GOT3 (cell line): ENCODE measurements at places on chromosomes 4 and X.

GRCh38 chr4:40506066-40506465, 123.6 kb downstream of the RBM47 start:
- DNase-seq = no peak

DNA sequence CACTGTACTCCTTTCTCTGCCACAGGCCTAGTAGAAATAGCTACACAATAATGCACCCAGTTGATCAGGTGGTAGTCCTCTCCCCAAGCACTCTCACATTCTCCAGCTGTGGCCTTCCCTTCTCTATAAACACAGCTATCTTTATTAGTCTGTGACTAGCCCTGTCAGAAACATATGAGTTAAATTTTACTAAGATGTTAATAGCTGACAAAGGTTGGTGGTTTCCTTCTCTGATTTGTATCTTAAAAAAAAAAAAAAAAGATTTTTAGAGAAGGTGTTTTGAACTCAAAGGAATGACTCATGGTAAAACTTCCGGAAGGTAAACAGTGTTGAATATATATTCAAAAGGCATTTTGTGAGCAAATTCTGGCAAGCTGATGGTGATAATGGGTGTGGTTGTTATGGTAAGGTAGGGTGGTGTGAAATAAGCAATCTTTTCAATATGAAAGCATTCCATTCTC, 327.4 kb downstream of the PPP3CA start:
- no peak for DNase-seq

DNA sequence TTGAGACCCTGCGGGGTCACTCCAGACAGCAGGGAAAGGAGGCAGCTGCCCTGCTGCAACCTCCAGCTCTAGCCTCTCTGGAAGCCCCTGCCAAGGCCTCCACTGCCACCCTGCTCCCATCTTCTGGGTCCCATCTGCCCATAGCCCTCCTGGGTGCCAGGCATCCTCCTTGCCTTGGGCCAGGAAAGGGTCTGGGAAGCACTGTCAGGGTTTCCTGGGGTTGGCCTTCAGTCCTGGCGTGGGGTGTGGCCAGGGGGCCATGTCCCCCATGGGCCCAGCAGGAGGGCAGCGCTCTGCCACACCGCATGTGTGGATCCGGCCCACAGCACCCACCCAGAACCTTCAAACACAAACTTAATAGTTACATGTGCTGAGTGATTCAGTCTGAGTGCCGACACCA, 3.4 kb upstream of the CPLX1 start:
- DNase-seq = no peak

GRCh38 chr4:39597695-39598381, 40.8 kb downstream of the SMIM14 start:
- no peak for DNase-seq

- no peak for DNase-seq
Observed at GRCh38 chr4:152831416-152831815, 51.7 kb downstream of the ARFIP1 start.

DNA sequence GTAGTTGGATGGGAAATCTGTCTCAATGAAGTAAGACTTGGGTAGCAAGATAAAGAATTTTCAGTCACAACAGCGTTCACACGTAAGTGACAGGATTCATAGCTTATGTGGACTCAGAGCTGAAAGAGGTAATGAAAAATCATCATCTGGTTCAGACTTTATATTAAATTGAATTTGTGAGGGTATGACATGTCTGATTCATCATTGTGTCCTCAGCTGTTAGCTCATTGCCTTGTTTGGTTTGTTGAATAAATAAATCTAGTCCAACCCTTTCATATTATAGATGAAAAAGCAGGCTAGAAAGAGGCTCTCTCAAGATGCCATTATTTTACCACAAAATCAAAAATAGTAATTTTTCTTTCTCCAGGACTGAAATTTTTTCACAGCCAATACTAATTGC, 2.7 kb upstream of the CYSLTR1 start:
- DNase-seq = no peak

DNA sequence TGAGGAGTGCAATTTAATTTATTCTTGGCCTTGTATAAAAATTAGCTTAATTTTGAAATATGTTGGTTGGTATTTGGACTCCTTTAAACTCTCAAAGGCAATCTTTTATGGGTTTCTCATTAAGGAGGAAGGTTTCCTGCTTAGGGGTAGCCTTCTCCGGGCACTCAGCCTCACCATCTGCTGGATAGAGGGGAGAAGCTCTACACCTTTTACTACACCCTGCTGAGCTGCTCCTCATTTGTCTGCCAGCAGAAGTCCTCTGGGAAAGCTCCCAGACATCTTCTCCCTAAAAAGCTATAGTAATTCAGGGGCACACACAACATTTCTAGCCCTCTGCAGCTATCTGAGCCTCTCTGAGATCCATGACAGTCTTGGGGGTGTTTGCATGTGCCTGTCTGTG, 179.1 kb downstream of the SOWAHB start:
- DNase-seq = no peak

GRCh38 chr4:42570221-42570620, 86.7 kb downstream of the ATP8A1 start:
- DNase-seq = no peak

DNA sequence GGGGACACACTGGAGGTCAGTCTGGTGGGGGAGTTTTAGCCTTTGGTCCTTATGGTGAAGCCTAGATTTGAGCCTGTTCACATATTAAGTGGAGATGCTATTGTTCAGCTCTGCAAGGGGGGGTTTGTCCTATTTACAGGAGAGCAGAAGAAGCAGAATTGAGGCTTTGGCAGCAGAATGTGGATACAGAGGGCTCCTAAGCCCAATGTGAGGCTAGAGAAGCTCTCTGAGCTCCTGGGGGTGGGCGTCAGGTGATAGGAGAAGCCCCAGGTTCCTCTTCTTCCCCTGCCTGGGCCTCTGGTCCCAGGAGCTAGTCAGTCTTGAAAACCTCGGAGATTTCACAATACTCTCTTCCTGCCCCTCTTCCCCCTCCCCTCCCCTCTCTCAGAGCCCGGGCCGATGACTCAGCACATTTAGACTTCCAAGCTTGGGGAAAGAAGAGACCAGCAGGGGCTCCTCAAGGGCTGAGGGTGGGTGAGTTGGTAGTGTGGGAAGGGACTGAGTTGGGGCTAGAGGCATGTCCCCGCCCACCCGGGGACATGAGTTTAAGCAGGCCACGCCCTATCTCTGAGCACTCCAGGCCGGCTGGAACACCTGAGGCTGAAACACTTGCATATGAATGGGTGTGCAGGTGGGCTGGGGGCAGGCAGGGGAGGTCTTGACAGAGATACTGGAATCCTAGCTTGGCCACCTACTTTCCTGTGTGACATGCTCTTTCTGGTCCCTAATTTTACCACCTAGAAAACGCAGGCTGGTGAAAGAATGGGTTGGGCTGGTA, 3.4 kb downstream of the TFE3 start:
- DNase-seq = peak; percentile 25

GRCh38 chr4:100261346-100261745, 71.1 kb upstream of the DDIT4L start:
- no peak for DNase-seq

- DNase-seq = no peak
Observed at GRCh38 chrX:118666521-118666920, 60.9 kb upstream of the IL13RA1 start.

DNA sequence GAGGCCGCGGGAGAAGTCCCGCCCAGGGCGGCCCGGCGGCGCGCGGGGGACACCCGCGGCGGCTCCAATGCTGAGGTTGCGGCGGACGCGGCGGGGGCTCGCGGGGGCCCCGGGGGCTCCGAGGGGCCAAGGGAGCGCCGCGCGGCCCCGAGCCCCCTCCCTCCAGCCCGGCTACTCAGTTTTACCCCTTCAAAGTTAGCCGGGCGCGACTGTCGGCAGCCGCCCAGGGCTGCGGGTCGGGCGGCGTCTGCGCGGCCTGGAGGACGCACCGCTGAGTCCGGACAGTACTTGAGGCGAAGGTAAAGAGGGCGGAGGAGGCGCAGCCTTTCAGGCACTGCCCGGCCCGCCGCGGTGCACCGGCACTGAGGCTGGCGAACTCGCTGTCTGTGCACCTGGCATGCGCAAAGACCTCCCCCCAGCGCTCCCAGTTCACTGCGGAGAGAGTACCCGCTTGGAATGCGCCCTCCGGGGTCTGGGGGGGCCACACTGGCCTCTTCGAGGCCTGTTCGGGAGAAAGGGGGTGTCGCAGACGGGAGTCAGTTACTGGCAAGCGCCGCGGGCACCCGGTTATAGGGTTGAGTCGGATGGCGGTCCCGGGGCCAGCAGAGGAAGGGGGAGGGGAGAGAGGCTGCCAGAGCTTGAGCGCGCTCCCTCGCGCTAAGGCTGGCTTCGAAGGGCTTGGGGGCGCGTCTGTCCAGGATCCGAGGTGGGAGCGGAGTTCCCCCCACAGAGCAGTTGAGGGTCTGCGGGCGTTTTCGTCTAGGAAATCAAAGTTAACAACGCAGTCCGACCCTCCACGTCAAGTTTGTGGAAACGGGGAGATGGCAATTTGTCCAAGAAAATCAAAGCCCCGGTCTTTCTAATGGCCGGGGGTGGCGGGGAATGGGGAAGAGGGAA, 1.1 kb downstream of the PCDH19 start:
- no peak for DNase-seq

DNA sequence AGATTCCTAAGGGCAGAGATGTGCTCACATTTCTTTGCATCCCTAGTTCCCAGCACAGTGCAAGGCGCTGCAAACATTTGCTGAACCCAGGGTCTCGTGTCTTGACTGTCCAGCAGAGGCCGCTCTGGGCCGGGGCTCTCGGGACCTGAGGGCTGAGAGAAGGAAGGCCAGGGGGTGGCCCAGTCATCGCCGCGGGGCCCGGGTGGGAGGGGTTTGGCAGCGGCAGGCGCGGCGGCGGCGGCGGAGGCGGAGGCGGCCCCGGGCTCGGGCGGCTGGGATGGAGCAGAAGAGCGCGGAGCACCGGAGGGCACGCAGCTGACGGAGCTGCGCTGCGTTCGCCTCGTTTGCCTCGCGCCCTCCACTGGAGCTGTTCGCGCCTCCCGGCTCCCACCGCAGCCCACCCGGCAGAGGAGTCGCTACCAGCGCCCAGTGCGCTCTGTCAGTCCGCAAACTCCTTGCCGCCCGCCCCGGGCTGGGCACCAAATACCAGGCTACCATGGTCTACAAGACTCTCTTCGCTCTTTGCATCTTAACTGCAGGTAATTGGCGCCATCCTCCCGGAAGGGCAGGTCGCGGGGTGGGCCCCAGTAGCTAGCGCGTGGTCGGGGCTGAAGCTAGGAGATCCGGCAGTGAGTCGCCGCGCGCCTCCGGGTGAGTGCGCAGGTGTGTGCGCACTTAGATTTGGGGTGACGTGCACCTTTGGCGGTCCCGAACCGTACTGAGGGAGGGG, at the start of gene PARM1:
Gene PARM1 (plus strand): TSS at position 285 of the 730 bp plus-strand sequence. CDS start 212 bp downstream, at position 497.
- DNase-seq = peak; percentile 19

- DNase-seq = no peak
Observed at GRCh38 chr4:184962125-184962638, 56.1 kb upstream of the HELT start.

- peak; percentile 61 for DNase-seq
Observed at GRCh38 chrX:9352694-9353411, 112.0 kb upstream of the TBL1X start.

DNA sequence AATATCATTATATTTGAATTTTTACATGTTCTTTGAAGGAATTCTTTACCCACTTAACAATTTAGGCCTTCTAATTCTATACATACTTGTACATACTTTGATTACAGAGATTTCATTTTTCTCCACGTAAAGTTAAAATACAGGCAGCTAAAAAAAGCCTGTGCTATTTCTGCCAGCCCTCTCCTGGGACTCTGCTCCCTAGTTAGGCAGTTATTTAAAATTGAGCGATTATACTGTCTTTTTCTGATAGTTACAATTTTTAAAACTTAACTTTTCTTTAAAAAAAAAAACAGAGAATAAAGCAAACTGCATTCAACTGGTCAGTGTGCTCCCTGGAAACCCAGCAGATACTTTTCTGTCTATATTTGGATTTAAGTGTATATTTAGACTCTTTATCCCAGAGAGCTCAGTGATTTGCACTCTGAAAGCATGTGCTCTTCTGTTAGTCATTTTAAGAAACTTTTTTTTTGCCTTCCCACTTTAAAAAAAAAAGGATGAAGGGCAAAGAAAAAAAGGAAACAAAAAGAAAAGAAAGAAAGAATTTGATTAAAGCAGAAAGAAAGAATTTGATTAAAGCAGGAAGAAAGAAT, 18.1 kb upstream of the FAM241A start:
- DNase-seq = no peak

GRCh38 chrX:44802613-44803012, 41.2 kb upstream of the DUSP21 start:
- no peak for DNase-seq

DNA sequence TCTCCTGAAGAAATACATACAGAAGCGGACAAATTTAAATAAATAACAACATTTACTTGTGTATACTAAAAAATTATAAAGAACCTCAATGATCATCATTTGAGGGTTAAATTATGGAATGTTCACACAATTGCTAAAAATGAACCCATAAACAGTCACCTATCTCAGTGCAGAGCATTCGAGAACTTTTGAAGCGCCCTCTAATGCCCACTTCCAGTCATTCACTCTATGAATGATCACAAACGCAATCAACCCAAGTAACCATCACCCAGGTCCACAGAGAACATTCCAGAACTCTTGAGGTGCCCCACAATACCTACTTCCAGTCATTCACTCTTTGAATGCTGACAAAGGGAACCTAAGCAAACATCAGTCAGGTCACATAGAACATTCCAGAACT, 103.5 kb upstream of the PLAC1 start:
- no peak for DNase-seq

GRCh38 chr4:6716018-6716911, at the start of gene BLOC1S4:
Gene BLOC1S4, plus strand, starts transcription at chr4:6716174. Its CDS starts 36 bp downstream, at chr4:6716210.
- DNase-seq = peak; percentile 53

GRCh38 chr4:106424426-106424825, 55.8 kb upstream of the GIMD1 start:
- DNase-seq = no peak

DNA sequence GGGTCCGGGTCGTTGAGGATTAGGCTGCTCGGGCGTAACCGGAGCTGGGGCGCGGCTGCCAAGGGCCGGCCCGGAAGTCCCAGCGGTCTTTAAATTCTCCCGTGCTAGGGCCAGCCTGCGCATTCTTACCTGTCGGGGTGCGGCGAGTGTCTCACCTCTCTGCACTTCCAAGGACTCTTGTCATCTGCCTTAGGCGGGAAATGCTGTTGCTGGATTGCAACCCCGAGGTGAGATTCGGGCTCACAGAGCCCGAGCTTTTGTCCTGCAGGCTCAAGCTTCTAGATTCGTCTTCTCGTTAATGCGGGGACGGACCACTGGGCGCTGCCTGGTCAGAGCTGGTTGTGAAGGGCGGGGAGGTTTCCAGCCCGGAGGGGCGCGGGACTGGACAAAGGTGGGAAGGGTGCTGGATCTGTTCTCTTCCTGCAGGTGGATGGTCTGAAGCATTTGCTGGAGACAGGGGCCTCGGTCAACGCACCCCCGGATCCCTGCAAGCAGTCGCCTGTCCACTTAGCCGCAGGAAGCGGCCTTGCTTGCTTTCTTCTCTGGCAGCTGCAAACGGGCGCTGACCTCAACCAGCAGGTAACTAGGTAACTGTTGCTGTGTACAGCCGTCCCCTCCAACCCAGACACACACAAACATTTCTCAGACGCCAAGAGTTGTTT, at the start of gene ANKRD37:
Gene ANKRD37 (plus strand): TSS at position 118 of the 662 bp plus-strand sequence. CDS start 83 bp downstream, at position 201.
- no peak for DNase-seq

GRCh38 chr4:155604718-155605626, 61.7 kb upstream of the GUCY1A1 start:
- DNase-seq = no peak
